Suppressor macrophage (primary cell): ENCODE measurements at places on chromosomes 12 and 14.

DNA sequence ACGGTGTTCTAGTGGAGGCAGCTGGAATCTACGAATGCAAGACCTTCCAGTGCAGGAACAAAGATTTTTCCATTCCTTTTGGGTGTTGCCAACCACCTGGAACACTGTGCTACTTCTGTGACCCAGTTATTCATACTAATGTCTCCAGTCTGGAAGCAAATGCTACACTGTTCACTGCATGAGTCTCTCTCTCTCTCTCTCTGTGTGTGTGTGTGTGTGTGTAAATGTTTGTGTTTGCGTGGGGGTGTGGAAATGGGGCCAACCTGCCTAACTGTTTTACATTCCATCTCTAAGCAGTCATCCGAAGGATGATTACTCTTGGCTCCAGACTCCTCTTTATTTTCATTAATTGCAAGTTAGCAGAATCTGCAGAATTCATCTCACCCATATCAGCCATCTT lies 29.9 kb upstream of the YBX3 start:
- DNase-seq: no peak

GRCh38 chr12:47672068-47672467 lies 33.8 kb downstream of the RPAP3 start:
- no peak for DNase-seq

- DNase-seq: no peak
Observed at GRCh38 chr14:61033855-61034254, 52.8 kb downstream of the SLC38A6 start.

DNA sequence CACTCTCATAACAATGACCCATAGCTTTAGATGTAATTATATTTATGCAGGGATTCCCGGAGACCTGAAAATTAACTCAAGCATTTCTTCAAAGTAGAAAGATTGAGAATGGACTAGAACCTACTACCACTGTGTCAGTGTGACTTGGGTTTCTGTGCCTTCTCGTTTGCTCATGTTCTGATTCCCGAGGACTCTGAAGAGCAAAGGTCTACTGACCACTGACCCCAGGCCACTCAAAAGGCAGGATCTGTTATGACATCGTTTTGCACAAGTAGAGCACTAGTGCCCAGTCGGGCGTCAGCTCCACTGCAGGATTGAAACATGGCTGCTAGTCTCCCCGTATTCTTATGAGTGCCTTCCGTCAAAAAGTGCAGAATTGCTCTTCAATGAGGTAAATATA lies 53.8 kb upstream of the DHRS4 start:
- DNase-seq: no peak

DNA sequence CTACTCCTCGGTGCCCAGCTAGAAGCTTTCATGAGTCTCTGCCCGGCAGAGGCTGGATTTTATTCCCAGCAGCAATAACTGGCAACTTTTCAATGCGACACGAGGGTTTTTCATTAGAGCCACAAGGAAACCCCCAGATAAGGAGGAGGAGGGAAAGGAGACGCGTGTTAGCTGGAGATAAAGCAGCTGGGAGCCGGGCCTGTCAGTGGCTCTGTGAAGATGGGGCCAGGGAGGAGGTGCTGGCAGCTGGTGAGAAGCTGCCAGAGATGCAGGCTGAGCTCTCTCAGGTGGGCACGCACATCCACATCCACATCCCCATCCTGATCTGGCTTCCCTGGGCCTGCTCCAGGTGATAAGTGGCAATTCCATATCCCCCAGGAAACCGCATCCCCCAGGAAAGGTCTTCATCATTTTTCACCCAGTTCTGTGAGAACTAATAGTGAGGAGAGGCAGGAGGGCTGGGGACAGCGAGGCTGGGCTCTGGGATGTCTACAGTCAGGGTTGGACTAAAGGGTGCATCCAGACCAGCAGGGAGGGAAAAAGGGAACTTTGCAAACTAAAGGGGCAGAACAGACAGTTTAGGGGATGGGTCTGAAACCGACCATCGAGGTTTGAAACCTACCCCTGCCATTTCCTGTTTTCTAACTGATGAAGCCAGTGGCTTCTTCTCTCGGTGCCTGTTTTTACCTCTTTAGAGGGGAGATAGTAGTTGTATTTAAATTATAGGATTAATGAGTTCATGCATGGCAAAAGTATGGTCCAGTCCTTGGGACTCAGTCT lies 413.2 kb downstream of the DPF3 start:
- DNase-seq: no peak

GRCh38 chr12:21252070-21252469 lies 82.6 kb downstream of the SLCO1A2 start:
- no peak for DNase-seq

GRCh38 chr14:77794357-77794756 lies 5.6 kb upstream of the ADCK1 start:
- DNase-seq: no peak

DNA sequence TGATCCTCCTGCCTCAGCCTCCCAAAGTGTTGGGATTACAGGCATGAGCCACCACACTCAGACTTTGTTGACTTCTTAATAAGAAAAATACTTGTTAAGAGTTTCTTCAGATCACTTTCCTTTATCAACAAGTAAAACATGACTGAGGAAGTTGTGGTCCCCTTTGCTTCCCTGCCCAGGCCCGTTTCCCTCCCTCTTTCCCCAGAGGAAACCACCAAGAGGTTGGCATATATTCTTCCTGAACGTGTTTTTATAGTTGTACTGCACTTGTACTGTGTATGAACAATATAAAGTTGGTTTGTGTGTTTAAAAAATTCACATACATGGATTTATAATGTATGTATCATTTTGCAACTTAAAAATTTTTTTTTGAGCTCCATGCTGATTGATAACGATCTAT lies 28.4 kb downstream of the PTPN11 start:
- DNase-seq: peak; percentile 11

DNA sequence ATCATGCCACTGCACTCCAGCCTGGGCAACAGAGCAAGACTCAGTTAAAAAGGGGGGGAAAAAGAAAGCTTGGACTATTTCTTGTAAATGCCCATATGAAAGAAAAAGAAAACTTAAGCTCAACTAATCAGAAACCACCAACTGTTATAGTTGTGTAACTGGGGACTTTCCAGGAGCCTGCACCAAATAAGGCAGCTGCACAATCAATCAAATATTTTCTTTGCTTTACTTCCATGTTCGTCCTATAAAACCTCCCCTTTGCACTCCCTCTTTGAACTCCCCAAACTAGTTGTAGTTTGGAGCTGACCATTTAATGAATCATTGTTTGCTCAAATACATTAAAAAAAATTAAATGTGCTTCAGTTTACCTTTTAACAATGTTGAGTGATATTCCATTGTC lies 54.9 kb downstream of the OTOGL start:
- no peak for DNase-seq

DNA sequence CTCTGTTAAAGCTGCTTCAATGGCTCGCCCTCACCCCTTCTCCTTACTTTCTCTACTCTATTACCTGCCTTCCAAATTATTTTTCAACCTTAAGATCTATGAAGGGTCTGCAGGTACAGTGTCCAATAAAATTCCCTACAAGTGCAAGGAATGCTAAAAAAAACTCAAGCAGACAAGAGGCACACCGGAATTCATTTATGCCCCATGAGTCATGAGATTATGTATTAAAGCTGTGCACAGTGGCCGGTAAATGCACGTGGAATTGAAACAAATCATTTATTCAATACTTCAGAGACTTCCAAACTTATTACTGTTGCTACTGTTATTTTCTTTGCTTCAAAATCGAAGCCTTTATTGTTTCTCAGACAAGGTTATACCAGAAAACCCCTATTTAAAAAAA lies 68.4 kb downstream of the ST8SIA1 start:
- no peak for DNase-seq
